ENCODE measurements at places on chromosomes 4 and X. TPM values are rescaled to one million over a fixed set of nuclear protein-coding genes. Genes with fewer than 3 reads are reported as not detected.

Gene DDX53
- not detected for total RNA-seq

Gene SPANXA1
- total RNA-seq, result not detected

Gene VEGFD
- total RNA-seq, result not detected

Gene ARHGAP36
- total RNA-seq, result not detected

Gene SPANXN3
- not detected for total RNA-seq

Gene S100G
- not detected for total RNA-seq

Data from CD8-positive, alpha-beta T cell (primary cell).